ENCODE measurements at places on chromosomes 5 and 9.

- DNase-seq, result no peak
These were observed 27.2 kb downstream of the MLANA start for GRCh38 chr9:5917888-5918287.

- DNase-seq, result no peak
These were observed 680 bp upstream of the RFK start for GRCh38 chr9:76394960-76395252.

GRCh38 chr5:127562252-127562651, 44.8 kb downstream of the PRRC1 start:
- DNase-seq, result no peak

GRCh38 chr5:119200795-119201194, 129.9 kb downstream of the DMXL1 start:
- DNase-seq, result no peak

GRCh38 chr5:150129813-150130492, 25.7 kb downstream of the PDGFRB start:
- DNase-seq, result no peak

- no peak for DNase-seq
These were observed 212.5 kb downstream of the COMMD10 start for GRCh38 chr5:116297296-116297814.

DNA sequence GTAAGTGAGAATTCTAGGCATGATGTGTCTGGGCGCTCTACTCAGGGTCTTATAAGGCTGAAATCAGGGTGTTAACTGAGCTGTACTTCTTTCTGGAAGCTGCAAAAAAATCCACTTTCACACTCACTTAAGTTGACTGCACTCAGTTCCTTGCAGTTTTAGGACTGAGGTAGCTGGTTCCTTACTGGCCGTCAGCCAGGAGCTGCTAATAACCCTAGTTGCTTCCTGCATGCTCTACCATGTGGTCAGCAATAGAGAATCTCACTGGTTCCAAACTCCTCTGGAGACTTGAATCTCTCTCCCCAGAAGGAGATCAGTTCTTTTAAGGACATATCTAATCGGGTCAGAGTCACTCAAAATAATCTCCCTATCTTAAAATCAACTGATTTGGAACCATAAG, 911.2 kb downstream of the EFNA5 start:
- no peak for DNase-seq

- no peak for DNase-seq
These were observed 74.2 kb upstream of the SLC12A2 start for GRCh38 chr5:128009403-128009802.

- no peak for DNase-seq
These were observed 11.2 kb upstream of the HMHB1 start for GRCh38 chr5:143800715-143801114.

DNA sequence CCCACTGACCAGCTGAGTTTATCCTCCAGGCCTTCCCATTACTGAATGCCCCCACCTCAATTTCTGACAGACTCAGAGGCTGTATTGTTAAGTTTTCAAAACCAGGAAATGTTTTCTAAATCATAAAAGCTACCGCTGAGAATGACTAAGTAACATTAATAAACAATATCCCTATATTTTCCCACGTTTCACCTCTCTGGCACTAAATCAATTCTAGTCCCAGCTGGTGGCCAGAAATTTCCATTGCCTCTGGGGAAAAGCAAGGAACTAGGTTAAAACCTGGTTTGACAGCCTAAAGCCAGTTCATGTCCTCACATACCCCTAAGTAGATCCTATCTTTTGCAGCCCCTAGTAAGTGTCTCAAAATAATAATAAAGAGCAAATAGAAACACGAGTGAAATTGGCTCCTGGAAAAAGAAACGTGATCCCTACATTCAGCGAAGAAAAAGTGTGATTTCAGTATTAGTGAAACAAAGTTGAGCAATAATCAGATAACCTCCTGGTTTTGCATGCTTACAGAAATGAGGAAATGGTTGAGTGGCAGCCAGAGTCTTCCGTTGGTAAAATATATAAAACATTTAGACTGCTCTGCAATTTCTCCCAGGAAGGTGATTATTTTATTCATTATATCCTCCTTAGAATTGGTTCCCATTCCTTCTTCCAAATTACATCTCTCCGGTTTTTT, 110.9 kb downstream of the ESM1 start:
- no peak for DNase-seq

DNA sequence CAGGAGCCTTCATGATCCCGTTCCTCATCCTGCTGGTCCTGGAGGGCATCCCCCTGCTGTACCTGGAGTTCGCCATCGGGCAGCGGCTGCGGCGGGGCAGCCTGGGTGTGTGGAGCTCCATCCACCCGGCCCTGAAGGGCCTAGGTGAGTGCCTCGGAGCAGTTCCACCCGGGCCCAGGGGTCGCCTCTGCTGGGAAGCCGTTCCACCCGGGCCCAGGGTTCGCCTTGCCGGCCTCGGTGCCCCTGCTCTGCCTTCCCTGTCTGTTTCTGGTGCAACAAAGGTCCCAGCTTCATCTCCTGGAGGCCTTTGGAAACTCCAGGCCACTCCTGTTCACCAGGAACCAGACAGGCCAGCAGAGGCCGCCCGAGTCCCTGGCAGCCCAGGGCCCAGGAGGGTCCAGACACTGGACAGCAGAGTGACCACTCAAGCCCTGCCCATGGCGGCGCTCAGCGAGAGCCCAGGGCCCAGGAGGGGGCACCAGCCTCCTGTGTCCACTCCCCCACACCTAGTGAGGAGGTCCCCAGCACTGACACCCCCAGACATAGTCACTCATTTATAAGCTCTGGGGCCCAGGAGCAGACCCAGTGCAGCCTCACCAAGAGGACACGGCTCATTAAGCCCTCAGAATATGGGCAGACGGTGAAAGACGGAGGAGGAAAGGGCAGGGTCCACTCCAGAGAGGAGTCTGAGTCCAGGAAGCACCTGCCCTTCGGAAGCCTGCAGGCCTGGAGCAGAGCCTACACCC, 7.5 kb downstream of the SLC6A19 start:
- no peak for DNase-seq

DNA sequence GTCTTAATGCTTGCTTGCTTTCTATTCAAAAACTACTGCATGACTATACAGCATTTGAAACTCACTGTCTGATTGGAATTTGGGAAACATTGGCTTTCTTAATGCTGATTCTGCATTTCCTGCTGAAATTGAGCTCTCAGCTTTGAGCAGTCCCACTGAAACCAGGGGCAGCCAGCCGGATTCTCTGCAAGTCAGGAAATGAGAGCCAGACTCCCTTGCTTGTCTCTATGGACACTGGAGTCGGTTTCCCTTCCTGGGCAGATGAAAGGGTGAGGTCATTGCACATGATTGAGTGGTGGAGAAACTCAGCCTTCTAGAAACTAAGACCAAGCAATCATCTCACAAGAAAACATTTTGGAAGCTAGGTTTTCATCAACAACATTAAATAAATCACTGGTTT, 119.7 kb upstream of the SPATA31C2 start:
- peak; percentile 61 for DNase-seq

- peak; percentile 11 for DNase-seq
These were observed 373.6 kb downstream of the ADGRV1 start for GRCh38 chr5:90932052-90932699.

- DNase-seq, result no peak
These were observed 120.4 kb downstream of the C9orf152 start for GRCh38 chr9:110087605-110088004.

All from GM04503 (cell line).